ENCODE measurements at places on chromosomes 11 and 22.

- no peaks in the 10 kb centered on the region for H3K36me3 ChIP-seq
- DNase-seq = no peak
- no peak overlapping the region for H3K27ac ChIP-seq
Observed at GRCh38 chr11:104060820-104061219, 24.4 kb downstream of the DDI1 start.

- no peaks in the 10 kb centered on the region for H3K27me3 ChIP-seq
- H3K4me3 ChIP-seq = no peak overlapping the region
- H3K27ac ChIP-seq = no peak overlapping the region
- peaks cover 4% of the 10 kb centered on the region for H3K4me1 ChIP-seq
- H3K36me3 ChIP-seq = no peaks in the 10 kb centered on the region
Observed at GRCh38 chr11:100691896-100692653, 5.0 kb downstream of the ARHGAP42 start.

GRCh38 chr22:21975273-21975672 is 7.3 kb downstream of the TOP3B start:
- no peak overlapping the region for H3K4me3 ChIP-seq
- H3K36me3 ChIP-seq = peaks cover 43% of the 10 kb centered on the region
- DNase-seq = peak; percentile 30
- H3K27ac ChIP-seq = no peak overlapping the region
- no peaks in the 10 kb centered on the region for H3K4me1 ChIP-seq

- DNase-seq = no peak
- peaks cover 6% of the 10 kb centered on the region for H3K27me3 ChIP-seq
- no peak overlapping the region for H3K4me3 ChIP-seq
- H3K27ac ChIP-seq = no peak overlapping the region
- no peaks in the 10 kb centered on the region for H3K36me3 ChIP-seq
- no peaks in the 10 kb centered on the region for H3K4me1 ChIP-seq
Observed at GRCh38 chr11:115522302-115522701, 18.1 kb upstream of the CADM1 start.

- peaks cover 16% of the 10 kb centered on the region for H3K36me3 ChIP-seq
- no peaks in the 10 kb centered on the region for H3K4me1 ChIP-seq
- no peaks in the 10 kb centered on the region for H3K27me3 ChIP-seq
- H3K27ac ChIP-seq = no peak overlapping the region
Observed at GRCh38 chr11:73916435-73916834, 34.4 kb upstream of the DNAJB13 start.

DNA sequence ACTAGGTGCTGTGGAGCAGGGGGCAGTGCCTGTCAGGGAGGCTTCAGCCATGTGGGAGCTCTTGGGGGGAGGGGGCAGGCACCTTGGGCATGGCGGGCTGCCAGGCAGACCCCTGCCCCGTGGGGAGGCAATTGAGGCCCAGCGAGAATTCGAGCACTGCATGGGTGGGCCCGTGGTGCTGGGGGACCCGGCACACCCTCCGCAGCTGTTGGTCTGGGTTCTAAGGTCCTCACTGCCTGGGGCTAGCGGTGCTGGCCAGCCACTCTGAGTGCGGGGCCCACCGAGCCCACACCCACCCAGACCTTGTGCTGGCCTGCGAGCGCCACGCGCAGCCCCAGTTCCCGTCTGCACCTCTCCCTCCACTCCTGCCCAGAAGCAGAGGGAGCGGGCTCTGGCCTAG is 835.5 kb upstream of the CNTN5 start:
- no peaks in the 10 kb centered on the region for H3K4me1 ChIP-seq
- no peak for DNase-seq
- no peaks in the 10 kb centered on the region for H3K27me3 ChIP-seq
- no peaks in the 10 kb centered on the region for H3K36me3 ChIP-seq
- H3K27ac ChIP-seq = no peak overlapping the region

DNA sequence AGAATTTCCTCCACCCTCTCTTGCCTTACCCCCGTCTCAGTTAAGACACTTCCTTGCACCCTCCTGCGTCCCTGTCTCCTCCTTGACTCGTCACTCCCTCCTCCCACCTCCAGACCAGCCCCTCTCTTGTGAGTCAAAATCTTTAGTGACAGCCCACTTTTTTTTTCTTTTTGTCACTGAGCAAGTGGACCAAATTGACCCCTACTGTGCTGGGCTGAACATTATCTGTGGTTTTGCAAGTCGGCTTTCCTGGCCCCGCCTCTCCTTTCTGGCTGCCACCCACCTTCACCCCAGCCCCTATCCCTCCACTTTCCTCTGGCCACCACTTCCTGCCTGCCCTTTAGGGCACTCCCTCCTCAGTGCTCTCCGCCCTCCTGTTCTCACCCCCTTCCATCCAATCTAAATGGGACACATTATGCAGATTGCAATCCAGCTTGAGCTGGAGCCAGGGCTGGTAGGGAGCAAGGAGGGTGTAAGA is at the start of gene APLNR:
APLNR (minus strand) TSS at position 47 of the 478 bp plus-strand sequence. CDS start 246 bp downstream, outside the sequence.
- DNase-seq = peak; percentile 73
- no peaks in the 10 kb centered on the region for H3K36me3 ChIP-seq
- H3K27me3 ChIP-seq = peaks cover 3% of the 10 kb centered on the region
- no peak within 1 kb of the TSS for H3K27ac ChIP-seq
- peaks cover 4% of the 10 kb centered on the region for H3K4me1 ChIP-seq

- peak overlapping the region; percentile 83 for H3K27ac ChIP-seq
- peak overlapping the region; percentile 15 for H3K4me3 ChIP-seq
- no peaks in the 10 kb centered on the region for H3K27me3 ChIP-seq
- no peaks in the 10 kb centered on the region for H3K36me3 ChIP-seq
- DNase-seq = no peak
Observed at GRCh38 chr11:15969701-15970329, 386.5 kb downstream of the SOX6 start.

GRCh38 chr11:2810411-2811205 is 75.0 kb downstream of the CDKN1C start:
- peaks cover 8% of the 10 kb centered on the region for H3K4me1 ChIP-seq
- H3K27me3 ChIP-seq = peaks cover 30% of the 10 kb centered on the region

GRCh38 chr11:61908730-61909316 is 8.5 kb downstream of the RAB3IL1 start:
- DNase-seq = no peak
- H3K4me1 ChIP-seq = no peaks in the 10 kb centered on the region
- peaks cover 5% of the 10 kb centered on the region for H3K36me3 ChIP-seq
- H3K4me3 ChIP-seq = no peak overlapping the region
- H3K27me3 ChIP-seq = no peaks in the 10 kb centered on the region

- DNase-seq = no peak
- H3K4me3 ChIP-seq = no peak overlapping the region
- H3K36me3 ChIP-seq = no peaks in the 10 kb centered on the region
- H3K4me1 ChIP-seq = no peaks in the 10 kb centered on the region
- H3K27ac ChIP-seq = no peak overlapping the region
Observed at GRCh38 chr22:47929073-47929472, 1166.6 kb downstream of the TBC1D22A start.

DNA sequence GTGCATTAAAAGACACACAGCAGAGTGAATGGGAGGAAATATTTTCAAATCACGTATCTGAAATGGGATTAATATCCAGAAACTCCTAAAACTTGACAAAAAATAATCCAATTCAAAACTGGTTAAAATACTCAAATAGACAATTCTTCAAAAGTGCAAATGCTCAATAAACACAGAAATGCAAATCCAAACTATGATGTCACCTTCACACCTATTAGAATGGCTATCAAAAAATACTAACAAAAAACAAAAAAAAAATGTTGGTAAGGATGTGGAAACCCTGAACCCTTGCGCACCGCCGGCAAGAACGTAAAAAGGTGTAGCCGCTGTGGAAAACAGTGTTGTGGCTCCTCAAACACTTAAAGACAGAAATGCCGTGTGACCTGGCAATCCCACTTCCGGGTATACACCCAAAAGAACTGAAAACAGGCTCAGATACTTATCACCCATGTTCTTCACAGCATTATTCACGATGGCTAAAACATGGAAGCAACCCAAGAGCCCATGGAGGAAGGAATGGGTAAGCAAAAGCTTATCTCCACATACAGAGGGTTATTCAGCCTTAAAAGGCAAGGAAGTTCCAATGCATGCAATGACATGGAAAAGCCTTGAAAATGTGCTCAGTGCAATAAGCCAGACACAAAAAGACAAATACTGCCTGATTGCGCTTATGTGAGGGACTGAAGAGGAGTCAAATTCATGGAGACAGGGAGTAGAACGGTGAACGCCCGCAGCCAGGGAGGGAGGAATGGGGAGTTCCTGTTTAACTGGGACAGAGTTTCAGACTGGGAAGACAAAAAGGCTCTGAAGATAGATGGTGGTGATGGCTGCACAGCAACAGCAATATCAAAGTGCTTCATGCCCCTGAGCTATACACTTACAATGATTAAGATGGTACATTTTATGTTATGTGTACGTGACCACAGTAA is 19.6 kb downstream of the BRD1 start:
- peaks cover 27% of the 10 kb centered on the region for H3K36me3 ChIP-seq
- H3K4me1 ChIP-seq = no peaks in the 10 kb centered on the region
- no peak for DNase-seq
- H3K4me3 ChIP-seq = no peak overlapping the region
- H3K27me3 ChIP-seq = no peaks in the 10 kb centered on the region

GRCh38 chr22:30435674-30436126 is 10.1 kb downstream of the MTFP1 start:
- peak overlapping the region; percentile 22 for H3K4me3 ChIP-seq
- H3K27me3 ChIP-seq = no peaks in the 10 kb centered on the region
- peak; percentile 97 for DNase-seq
- peak overlapping the region; percentile 100 for H3K27ac ChIP-seq

DNA sequence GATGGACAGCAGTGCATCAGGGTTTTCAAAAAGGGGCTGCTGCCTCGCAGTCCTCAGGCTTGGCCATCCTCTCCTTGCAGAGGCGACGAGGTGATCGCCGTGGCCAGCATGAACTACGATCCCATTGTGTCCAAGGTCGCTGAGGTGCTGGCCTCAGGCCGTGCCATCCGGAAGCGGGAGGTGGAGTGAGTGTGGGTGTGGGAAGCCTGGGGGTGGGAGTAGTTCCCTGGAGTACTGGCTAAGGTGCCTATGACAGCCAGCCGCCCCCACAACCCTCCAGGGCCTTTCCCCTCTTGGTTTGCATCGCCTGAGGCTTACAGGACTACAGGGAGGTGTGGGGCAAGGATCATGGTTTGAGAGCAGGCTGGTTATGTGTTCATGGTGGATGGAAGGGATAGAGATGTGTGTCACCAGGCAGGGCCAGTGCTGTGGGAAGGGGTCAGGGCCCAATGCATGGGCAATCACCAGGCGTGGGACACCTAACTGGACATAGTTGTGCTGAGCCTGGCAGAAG is 2.1 kb upstream of the LZTR1 start:
- peaks cover 5% of the 10 kb centered on the region for H3K36me3 ChIP-seq
- no peaks in the 10 kb centered on the region for H3K27me3 ChIP-seq
- H3K4me1 ChIP-seq = peaks cover 5% of the 10 kb centered on the region
- no peak overlapping the region for H3K27ac ChIP-seq
- DNase-seq = no peak
- H3K4me3 ChIP-seq = no peak overlapping the region

DNA sequence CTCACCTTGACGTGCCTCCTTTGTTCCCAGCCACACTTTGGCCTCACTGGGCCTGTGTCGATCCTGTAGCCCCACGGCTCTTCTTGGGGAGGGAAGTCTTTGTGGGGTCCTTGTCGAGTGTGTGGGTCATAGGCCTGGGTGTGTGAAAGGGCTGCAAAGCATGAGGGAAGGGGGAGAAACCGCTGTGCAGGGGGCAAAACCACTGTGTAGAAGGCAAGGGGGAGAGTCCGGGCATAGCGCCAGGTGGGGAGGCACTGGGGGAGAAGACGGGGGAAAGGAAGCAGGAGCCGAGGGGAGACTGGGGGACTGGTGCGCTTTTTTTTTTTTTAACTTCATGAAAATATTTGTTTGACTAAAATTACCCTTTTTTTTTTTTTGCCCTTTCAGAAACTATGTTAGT is 65.1 kb upstream of the RASD2 start:
- peaks cover 9% of the 10 kb centered on the region for H3K36me3 ChIP-seq
- peak overlapping the region; percentile 80 for H3K27ac ChIP-seq
- no peaks in the 10 kb centered on the region for H3K27me3 ChIP-seq
- peaks cover 55% of the 10 kb centered on the region for H3K4me1 ChIP-seq

GRCh38 chr11:8059571-8060011 is 21.4 kb upstream of the TUB start:
- no peak for DNase-seq
- H3K4me1 ChIP-seq = no peaks in the 10 kb centered on the region
- H3K4me3 ChIP-seq = no peak overlapping the region
- no peak overlapping the region for H3K27ac ChIP-seq

- H3K27ac ChIP-seq = no peak overlapping the region
- H3K4me3 ChIP-seq = no peak overlapping the region
- no peaks in the 10 kb centered on the region for H3K36me3 ChIP-seq
Observed at GRCh38 chr11:87722756-87723565, 452.3 kb downstream of the RAB38 start.

GRCh38 chr11:30868626-30869081 is 282.5 kb upstream of the MPPED2 start:
- H3K4me3 ChIP-seq = no peak overlapping the region
- no peaks in the 10 kb centered on the region for H3K36me3 ChIP-seq
- H3K4me1 ChIP-seq = no peaks in the 10 kb centered on the region
- DNase-seq = no peak
- H3K27ac ChIP-seq = no peak overlapping the region

DNA sequence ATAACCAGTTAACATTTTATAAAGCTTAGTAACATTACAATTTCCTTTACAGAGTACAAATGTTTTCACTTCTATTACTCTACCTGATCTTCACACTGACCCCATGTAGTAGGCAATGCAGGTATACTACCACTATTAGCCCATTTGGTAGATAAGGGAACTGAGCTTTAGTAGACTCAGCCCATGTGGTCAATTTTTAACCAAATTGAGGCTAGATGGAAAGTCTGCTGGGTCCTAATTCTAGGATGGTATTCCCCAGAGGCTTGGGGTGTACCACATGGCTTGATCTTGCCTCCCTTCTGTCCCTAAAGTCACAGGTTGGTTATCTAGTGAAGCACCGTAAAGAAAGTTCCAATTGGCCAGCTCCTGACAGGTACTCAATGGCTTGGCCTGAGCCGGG is 48.2 kb downstream of the NRXN2 start:
- H3K36me3 ChIP-seq = no peaks in the 10 kb centered on the region
- H3K27ac ChIP-seq = no peak overlapping the region
- H3K4me1 ChIP-seq = peaks cover 13% of the 10 kb centered on the region
- peaks cover 54% of the 10 kb centered on the region for H3K27me3 ChIP-seq
- no peak overlapping the region for H3K4me3 ChIP-seq
- DNase-seq = no peak

GRCh38 chr11:17511571-17511970 is 32.6 kb downstream of the USH1C start:
- no peak overlapping the region for H3K27ac ChIP-seq
- H3K4me1 ChIP-seq = no peaks in the 10 kb centered on the region
- H3K27me3 ChIP-seq = no peaks in the 10 kb centered on the region
- no peak overlapping the region for H3K4me3 ChIP-seq

DNA sequence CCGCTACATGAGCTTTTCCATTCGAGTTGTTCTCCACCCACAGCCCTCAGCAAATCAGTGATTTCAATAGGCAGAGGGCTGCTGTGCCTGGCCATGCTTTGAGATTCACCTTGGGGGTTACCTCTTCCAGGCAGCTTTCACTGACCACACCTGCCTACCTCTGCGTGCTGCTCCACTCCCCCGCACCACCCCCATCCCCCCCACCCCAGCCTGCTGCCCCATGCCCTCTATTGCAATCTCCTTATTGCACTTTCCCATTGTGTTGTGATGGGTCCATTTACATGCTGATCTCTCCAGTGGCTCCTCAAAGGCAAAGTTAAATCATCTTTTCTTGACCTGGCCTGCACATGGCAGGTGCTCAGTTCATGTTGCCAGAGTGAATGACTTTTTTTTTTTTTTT is 18.0 kb upstream of the POLA2 start:
- no peaks in the 10 kb centered on the region for H3K4me1 ChIP-seq
- no peaks in the 10 kb centered on the region for H3K36me3 ChIP-seq
- no peak overlapping the region for H3K4me3 ChIP-seq
- no peaks in the 10 kb centered on the region for H3K27me3 ChIP-seq
- no peak for DNase-seq
- H3K27ac ChIP-seq = no peak overlapping the region

GRCh38 chr11:3173795-3174194 is 8.7 kb upstream of the OSBPL5 start:
- H3K4me3 ChIP-seq = no peak overlapping the region
- H3K36me3 ChIP-seq = no peaks in the 10 kb centered on the region
- H3K27ac ChIP-seq = no peak overlapping the region
- DNase-seq = no peak

All from A673 (cell line).